ENCODE measurements at places on chromosomes 5 and 9.
A peak's percentile ranks its signal among the peaks of the same experiment; 100 is the strongest.

GRCh38 chr5:149455889-149456409, 76.9 kb upstream of the IL17B start:
- no peak for DNase-seq

GRCh38 chr5:147821766-147822165, 9.7 kb downstream of the SPINK1 start:
- DNase-seq = no peak

DNA sequence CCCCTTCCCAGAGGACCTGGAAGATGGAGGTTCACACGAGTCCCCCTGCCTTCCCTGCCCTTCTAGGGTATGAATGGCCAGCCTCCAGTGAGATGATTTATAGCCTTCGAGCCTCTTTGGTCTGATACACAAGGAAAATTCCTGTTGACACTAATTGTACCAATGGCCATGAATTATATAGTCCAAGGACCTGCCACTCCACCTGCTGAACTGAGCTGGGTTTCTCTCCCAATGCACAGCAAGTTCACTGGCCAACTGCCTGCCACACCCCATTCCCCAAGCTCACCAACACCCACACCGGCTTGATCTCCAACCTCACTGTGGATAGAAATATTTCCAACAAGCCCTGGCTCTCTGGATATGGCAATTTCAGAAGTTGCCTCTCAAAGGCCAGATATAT, 9.3 kb upstream of the ADRA1B start:
- no peak for DNase-seq

DNA sequence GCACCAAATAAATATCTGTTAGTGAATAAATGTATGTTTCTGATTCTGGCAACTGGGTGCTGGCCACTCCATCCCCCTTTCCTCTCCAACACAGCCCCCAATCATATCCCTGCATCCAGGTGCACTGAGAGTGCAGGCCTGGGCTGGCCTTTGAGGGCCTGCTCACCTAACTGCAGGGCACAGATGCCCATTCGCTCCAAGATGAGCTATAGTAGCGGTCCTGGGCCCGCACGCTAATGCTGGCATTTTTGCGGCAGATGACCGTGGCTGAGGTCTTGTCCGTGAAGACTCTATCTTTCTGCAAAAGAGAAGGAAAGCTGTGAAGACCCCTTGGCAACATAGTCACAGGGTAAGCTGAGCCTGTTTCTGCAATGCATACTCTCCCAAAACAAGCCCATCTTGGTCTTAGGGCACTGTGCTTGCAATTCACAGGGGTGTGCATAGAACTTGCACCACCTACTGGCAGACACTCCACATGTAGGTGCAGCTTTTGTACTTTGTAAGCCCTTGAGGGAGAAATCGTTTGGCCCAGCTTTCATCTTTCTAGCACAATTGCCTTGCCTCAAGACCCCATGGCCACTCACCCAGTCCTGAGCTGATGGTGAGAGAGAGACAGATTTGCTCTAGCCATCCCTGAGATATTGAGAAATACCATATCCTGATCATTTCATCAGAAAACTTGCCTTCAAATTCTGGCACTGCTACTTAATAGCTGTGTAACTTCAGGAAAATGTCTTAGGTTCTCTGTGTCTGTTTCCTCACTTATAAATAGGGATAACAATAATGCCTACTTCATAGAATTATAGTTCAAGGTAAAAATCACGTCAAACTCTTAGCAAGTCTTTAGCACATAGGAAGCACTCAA, 13.5 kb downstream of the IL12B start:
- DNase-seq = peak; percentile 32

DNA sequence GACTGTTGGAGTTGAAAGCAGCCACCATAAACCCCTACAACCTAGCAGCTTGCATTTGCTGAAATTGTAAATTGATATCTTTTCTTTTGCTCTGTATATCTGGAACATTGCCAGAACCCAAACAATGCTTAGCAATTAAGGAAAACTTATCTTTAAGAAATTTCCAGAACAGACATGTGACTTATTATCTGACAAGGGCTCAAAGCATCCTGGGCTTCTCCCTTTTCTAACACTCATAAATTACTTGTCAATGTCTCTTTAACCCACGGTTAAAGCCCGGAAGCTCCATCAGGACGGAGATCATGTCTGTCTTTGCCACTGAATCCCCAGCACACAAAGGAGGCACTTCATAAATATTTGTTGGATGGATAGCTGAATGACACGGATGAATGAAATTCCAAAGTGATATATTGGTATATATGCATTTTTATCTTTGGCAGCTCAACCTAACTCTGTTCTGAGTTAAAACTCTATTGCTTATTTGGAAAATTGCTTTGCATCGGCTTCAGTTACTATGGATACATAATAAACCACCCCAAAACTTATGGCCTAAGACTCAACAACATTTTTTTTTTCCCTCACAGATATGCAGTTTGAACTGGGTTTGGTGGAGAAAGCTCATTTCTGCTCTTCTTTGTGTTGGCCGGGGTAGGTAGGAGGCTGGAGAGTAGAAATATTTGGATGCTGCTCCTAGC, 103.1 kb upstream of the CLINT1 start:
- DNase-seq = no peak

- DNase-seq = no peak
These were observed 18.8 kb downstream of the ZNF510 start for GRCh38 chr9:96758845-96759673.

DNA sequence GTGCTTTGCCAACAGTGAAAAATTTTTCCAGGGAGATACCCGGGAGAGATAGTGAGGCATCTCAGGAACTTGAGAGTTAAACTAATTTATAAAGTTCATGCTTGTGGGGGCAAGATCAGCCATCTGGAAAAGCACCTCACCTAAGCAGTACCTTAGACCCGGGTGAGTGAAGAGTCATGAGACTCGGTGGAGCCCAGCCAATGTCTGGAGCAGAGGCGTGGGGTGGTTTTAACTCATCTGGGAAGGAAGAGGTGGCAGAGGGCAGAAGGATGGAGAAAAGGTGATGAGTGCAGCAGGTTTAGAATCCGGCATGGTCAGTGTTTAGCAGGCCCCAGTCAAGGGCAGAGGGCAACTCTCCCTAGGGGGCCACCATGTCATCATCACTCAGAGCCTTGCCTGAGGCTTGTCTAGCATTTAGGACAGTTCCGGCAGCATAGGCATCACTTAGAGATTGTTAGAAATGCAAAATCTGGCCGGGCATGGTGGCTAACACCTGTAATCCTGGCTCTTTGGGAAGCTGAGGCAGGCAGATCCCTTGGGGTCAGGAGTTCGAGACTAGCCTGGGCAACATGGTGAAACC, 4.3 kb upstream of the RNF183 start:
- DNase-seq = no peak

DNA sequence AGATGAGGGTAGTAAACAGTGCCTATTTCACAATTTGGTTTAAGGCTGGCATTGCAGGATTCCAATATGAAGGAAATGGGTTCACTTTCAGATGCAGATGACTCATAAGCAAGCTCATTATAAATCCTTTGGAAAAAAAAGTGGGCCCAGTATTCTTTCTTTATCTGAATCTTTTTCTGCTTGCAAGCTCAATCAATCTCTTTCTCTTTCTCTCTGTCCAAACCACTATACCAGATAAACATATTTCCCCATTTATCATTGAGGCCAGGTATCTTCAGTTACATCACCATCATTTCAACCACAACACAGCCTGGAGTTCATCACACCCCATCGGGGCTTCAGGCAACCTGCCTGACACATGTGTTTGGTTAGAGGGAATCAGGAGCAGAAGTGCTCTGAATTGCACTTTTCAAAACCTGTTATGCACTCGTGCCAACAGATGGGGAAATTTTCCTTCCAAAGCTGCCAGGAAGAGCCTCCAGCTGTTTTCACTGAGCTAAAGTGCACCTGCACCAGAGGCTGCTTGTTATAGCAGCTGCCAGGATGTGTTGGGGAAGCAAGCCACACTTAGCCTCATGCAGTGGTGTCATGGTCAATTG, 30.0 kb upstream of the MAMDC2 start:
- peak; percentile 71 for DNase-seq

GRCh38 chr5:31021181-31021624, 172.3 kb upstream of the CDH6 start:
- peak; percentile 34 for DNase-seq
